ENCODE measurements at places on chromosomes 6 and 20. TPM values are rescaled to one million over a fixed set of nuclear protein-coding genes. Genes with fewer than 3 reads are reported as not detected.

Gene GHRH
- total RNA-seq: not detected

Gene SUMO4
- total RNA-seq: 2.4 TPM

Gene HSPA12B
- not detected for total RNA-seq

Gene SIRPD
- not detected for total RNA-seq

Gene MTFR2
- total RNA-seq: 7.2 TPM

Gene SLC17A1
- total RNA-seq: not detected

Gene COL9A1
- total RNA-seq: not detected

DNA sequence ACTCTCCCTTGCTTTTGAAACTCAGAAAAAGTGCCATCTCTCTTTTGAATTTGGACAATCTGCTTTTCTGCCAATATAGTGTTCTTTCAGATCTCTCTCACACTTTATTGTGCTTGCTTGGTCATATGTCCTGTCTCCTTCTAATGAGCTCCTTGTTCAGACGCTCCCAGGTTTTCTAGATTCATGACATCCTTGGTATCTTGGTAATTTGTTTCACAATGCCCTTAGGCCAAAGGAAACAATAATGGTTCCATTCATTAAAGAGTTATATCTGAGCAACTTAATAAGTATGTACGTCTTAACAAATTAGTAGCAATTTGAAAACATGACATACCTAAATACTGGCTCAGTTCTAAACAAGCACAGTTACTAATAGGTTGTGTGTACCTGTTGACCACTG lies 293.4 kb upstream of the SPTLC3 start:
- no peaks in the 10 kb centered on the region for H3K36me3 ChIP-seq
- H3K4me3 ChIP-seq: no peak overlapping the region
- H3K27me3 ChIP-seq: no peaks in the 10 kb centered on the region

- no peaks in the 10 kb centered on the region for H3K27me3 ChIP-seq
- no peak overlapping the region for H3K4me3 ChIP-seq
- H3K4me1 ChIP-seq: peaks cover 35% of the 10 kb centered on the region
Measured at GRCh38 chr6:44080561-44081521, 46.4 kb downstream of the MRPL14 start.

DNA sequence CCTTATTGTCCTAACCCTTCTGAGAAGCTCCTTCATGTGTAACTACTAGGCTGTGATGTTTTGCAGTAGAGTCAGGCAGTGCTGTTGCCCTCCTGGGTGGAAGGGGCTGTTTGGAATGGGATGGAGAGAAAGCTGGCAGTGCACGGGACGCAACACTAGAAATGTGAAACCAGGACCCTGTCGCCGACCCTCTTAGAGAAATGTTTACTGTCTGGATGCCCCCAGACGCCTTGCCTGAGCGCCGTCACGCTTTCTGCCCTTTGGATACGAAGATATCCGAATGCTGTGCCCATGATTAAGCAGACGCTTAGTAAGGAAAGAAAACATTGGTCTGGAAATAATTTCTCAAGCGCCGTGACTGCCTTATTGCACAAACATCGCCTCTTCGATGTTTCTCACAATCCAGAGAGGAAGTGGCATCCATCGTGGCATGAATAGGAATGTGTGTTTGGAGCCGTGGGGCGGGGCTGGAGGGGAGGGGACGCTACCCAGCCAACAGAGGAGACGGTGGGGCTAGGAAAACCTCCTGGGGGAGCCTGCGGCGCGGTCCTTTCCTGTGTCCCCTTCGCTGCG lies 661 bp upstream of the PPP1R14C start:
- DNase-seq: no peak
- no peak overlapping the region for H3K4me3 ChIP-seq
- H3K36me3 ChIP-seq: no peaks in the 10 kb centered on the region
- H3K27me3 ChIP-seq: no peaks in the 10 kb centered on the region
- H3K27ac ChIP-seq: no peak overlapping the region

- H3K27ac ChIP-seq: no peak overlapping the region
- no peak for DNase-seq
- H3K4me3 ChIP-seq: no peak overlapping the region
- H3K4me1 ChIP-seq: no peaks in the 10 kb centered on the region
- no peaks in the 10 kb centered on the region for H3K27me3 ChIP-seq
Measured at GRCh38 chr6:56927538-56928453, 27.1 kb upstream of the BEND6 start.

DNA sequence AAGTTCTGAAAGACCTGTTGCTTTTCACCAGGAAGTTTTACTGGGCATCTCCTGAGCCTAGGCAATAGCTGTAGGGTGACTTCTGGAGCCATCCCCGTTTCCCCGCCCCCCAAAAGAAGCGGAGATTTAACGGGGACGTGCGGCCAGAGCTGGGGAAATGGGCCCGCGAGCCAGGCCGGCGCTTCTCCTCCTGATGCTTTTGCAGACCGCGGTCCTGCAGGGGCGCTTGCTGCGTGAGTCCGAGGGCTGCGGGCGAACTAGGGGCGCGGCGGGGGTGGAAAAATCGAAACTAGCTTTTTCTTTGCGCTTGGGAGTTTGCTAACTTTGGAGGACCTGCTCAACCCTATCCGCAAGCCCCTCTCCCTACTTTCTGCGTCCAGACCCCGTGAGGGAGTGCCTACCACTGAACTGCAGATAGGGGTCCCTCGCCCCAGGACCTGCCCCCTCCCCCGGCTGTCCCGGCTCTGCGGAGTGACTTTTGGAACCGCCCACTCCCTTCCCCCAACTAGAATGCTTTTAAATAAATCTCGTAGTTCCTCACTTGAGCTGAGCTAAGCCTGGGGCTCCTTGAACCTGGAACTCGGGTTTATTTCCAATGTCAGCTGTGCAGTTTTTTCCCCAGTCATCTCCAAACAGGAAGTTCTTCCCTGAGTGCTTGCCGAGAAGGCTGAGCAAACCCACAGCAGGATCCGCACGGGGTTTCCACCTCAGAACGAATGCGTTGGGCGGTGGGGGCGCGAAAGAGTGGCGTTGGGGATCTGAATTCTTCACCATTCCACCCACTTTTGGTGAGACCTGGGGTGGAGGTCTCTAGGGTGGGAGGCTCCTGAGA lies at the start of gene HFE:
HFE (plus strand) TSS at position 146 of the 832 bp plus-strand sequence; CDS start at position 158, 12 bp downstream.
- no peak within 1 kb of the TSS for H3K27ac ChIP-seq
- peak within 1 kb of the TSS; percentile 68 for H3K4me3 ChIP-seq
- H3K4me1 ChIP-seq: peaks cover 13% of the 10 kb centered on the region
- H3K36me3 ChIP-seq: no peaks in the 10 kb centered on the region
- DNase-seq: peak; percentile 52
- no peaks in the 10 kb centered on the region for H3K27me3 ChIP-seq

- no peaks in the 10 kb centered on the region for H3K4me1 ChIP-seq
- no peak overlapping the region for H3K27ac ChIP-seq
- DNase-seq: no peak
Measured at GRCh38 chr6:7561153-7561964, 19.9 kb downstream of the DSP start.

DNA sequence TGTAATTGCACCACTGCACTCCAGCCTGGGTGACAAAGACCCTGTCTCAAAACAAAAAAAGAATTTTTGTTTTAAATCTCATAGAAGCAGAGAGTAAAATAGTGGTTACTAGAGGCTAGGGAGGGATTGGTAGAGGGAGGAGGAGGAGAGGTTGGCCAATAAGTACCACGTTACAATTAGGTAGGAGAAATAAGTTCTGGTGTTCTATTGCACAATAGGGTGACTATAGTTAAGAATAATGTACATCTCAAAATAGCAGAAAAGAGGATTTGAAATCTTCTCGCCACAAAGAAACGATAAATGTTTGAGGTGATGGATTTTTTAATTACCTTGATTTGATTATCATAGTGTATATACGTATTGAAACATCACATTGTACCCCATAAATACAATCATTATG lies 27.1 kb upstream of the TOP1 start:
- no peak overlapping the region for H3K4me3 ChIP-seq
- H3K27ac ChIP-seq: peak overlapping the region; percentile 96
- no peaks in the 10 kb centered on the region for H3K36me3 ChIP-seq
- no peak for DNase-seq
- H3K27me3 ChIP-seq: no peaks in the 10 kb centered on the region

- peaks cover 9% of the 10 kb centered on the region for H3K36me3 ChIP-seq
- no peaks in the 10 kb centered on the region for H3K27me3 ChIP-seq
- peaks cover 21% of the 10 kb centered on the region for H3K4me1 ChIP-seq
- no peak for DNase-seq
- H3K4me3 ChIP-seq: peak overlapping the region; percentile 79
Measured at GRCh38 chr20:31739550-31739977, 474 bp downstream of the TPX2 start.

GRCh38 chr6:114816678-114817077 lies 473.9 kb upstream of the HS3ST5 start:
- no peaks in the 10 kb centered on the region for H3K27me3 ChIP-seq
- no peaks in the 10 kb centered on the region for H3K36me3 ChIP-seq
- H3K4me3 ChIP-seq: no peak overlapping the region
- no peak for DNase-seq
- no peaks in the 10 kb centered on the region for H3K4me1 ChIP-seq

DNA sequence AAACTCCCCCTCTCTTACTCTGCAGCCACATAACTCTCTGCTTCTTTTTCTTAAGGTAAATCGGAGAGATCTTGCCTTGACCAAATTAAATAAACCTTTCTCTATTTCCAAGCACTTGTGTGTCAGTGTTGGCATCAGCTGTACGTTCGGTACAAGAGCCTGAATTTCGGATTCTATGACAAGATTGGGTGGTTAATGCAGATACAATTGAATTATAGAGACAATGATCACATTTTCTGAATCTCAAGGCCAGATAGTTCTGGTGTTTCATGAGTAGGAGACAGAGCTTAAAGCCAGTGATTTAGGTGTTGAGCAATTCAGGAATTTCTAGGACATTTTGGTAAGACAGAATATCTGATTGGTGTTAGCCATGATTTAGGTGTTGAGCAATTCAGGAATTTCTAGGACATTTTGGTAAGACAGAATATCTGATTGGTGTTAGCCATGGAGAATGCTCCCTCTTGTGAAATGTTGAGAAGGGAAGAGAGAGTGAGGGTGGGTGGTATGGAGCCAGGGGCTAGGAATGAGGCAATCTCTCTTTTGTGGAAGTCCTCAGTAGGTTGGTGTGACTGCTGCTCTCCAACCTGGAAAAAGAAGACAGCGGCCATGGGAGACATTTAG lies 5.1 kb downstream of the SPINT3 start:
- H3K27me3 ChIP-seq: no peaks in the 10 kb centered on the region
- H3K27ac ChIP-seq: no peak overlapping the region
- no peak overlapping the region for H3K4me3 ChIP-seq
- H3K4me1 ChIP-seq: no peaks in the 10 kb centered on the region
- no peak for DNase-seq
- no peaks in the 10 kb centered on the region for H3K36me3 ChIP-seq

GRCh38 chr6:87702589-87702945 lies 534 bp upstream of the AKIRIN2 start:
- no peaks in the 10 kb centered on the region for H3K27me3 ChIP-seq
- peaks cover 48% of the 10 kb centered on the region for H3K4me1 ChIP-seq
- H3K36me3 ChIP-seq: peaks cover 20% of the 10 kb centered on the region
- H3K4me3 ChIP-seq: peak overlapping the region; percentile 68

- H3K4me1 ChIP-seq: peaks cover 35% of the 10 kb centered on the region
- H3K27ac ChIP-seq: peak overlapping the region; percentile 66
- H3K4me3 ChIP-seq: peak overlapping the region; percentile 88
- DNase-seq: peak; percentile 87
Measured at GRCh38 chr20:34515484-34516246, 557 bp upstream of the DYNLRB1 start.

DNA sequence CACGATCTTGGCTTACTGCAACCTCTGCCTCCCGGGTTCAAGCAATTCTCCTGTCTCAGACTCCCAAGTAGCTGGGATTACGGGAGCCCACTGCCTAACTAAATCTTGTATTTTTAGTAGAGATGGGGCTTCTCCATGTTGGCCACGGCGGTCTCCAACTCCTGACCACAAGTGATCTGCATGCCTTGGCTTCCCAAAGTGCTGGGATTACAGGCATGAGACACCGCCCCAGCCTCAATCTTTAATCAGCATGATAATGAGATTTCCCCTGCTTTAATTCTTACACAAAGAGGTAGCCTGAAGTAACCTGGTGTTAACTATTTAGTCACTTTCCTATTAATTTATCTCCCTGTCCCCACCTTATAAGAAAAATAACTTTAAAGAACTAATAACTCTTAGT lies 31.3 kb upstream of the TRDN start:
- H3K4me1 ChIP-seq: no peaks in the 10 kb centered on the region
- no peaks in the 10 kb centered on the region for H3K36me3 ChIP-seq
- H3K4me3 ChIP-seq: no peak overlapping the region
- H3K27me3 ChIP-seq: no peaks in the 10 kb centered on the region

DNA sequence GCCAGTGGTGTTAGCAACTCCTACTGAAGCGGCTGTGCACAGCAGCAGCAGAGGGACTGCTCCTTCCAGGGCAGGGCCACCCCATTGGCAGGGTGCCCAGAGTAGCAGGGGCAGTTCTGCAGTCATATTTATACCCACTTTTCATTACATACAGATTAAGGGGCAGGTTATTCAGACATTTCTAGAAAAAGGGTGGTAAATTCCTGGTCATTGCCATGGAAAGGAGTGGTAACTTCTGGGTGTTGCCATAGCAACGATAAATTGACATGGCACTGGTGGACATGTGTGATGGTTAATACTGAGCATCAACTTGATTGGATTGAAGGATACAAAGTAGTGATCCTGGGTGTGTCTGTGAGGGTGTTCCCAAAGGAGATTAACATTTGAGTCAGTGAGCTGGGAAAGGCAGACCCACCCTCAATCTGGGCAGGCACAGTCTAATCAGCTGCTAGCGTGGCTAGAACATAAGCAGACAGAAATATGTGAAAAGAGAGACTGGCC lies 45.0 kb downstream of the IYD start:
- H3K36me3 ChIP-seq: no peaks in the 10 kb centered on the region
- H3K27me3 ChIP-seq: no peaks in the 10 kb centered on the region
- H3K4me1 ChIP-seq: peaks cover 56% of the 10 kb centered on the region
- H3K27ac ChIP-seq: no peak overlapping the region
- H3K4me3 ChIP-seq: no peak overlapping the region

GRCh38 chr6:90131614-90132423 lies 164.8 kb downstream of the BACH2 start:
- H3K36me3 ChIP-seq: no peaks in the 10 kb centered on the region
- peak; percentile 25 for DNase-seq
- H3K27ac ChIP-seq: no peak overlapping the region

DNA sequence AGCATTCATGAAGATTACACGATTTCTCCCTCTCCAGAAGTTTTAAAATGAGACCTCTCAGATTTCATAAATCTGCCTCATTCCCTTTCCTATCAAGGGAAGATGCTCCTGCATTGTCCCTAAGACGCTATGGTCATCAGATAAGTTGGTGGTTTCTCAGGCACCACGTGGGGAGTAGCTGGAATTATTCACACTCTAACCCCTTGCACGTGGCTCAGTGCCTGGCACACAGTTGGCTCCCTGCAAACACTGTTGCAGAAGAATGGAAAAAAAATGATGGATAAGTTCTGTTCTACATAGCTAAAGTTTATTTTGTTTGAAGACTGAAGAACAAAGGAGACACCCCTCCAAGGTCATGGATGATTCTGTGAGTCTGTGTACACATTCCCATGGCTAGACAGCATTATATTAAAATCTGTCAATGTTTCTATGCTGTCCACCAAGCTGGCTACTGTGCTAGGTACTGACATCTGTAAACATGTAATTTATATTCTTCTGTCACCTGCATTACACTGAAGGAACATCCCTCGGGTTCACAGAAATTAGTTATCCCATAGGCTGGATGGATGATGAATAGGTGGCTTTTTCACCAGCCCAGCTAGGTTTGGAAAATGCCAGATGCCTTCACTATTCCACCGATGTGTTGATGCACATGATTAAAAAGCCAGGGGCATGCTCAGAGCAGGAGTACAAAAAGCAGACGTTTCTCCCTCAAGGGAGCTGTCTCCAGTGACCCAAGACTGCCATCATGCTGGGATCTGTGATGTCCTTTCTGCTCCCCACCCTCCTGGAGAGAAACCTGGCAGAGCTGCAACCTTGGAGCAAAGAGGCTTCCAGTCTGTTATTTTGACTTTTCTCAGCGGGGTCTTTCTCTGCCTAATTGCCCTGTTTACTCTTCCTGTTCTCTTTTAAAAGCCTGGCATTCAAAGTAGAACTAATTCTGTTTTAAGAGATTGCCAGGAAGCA lies 610.5 kb downstream of the UTRN start:
- no peaks in the 10 kb centered on the region for H3K27me3 ChIP-seq
- no peak overlapping the region for H3K4me3 ChIP-seq
- no peak overlapping the region for H3K27ac ChIP-seq
- H3K4me1 ChIP-seq: no peaks in the 10 kb centered on the region
- H3K36me3 ChIP-seq: no peaks in the 10 kb centered on the region

Measured in Karpas-422 (cell line).